ENCODE measurements at places on chromosomes 13 and 19.

- no peak for DNase-seq
Observed at GRCh38 chr13:110713981-110714796, 689 bp downstream of the ING1 start.

- no peak for DNase-seq
Observed at GRCh38 chr13:50292081-50292480, 276.8 kb downstream of the KCNRG start.

DNA sequence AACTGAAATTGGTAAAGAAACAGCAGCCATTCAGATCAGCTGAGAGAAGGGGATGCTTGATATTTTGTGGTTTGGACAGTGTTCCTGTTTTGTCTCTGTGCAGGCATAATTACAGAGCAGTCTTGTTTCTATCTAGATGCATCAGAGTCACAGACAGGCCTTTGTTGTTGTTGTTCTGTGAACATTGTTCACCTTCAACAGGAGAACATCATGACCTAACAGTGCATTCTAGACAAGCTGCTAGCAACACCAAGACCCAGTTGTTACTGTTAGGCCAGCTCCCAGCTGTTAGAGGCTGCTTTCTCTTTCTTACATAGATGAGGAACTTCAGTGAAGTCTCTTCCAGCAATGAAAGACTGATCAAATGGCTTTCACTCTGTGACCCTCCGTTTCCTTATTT, 8.5 kb upstream of the LSR start:
- no peak for DNase-seq

- DNase-seq: peak; percentile 23
Observed at GRCh38 chr19:46009530-46010510, 13.0 kb downstream of the PGLYRP1 start.

DNA sequence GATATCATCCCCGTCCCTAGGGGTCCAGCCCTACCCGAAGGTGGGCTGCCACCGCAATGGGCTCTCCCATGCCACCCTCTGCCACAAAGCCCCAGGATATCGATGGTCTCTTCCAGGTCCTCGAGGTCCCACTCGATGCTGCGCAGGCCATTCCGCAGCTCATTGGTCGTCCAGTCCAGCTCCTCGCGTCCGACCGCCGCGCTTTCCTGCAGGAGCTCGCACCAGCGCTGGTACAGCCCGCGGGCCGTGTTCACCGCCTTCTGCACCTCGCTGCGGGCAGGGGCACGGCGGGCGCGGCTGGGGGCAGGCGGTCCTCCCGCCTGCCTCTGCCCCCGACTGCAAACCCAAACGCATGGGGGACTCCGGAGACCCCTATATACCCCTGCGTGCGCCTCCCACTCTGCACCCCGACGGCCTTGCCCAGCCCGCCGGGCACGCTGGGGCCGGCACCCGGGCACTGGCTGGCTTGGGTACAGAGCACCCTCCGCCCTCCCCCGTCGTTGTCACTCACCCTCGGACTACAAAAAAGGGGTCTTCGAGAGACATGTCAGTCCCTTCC, 468 bp downstream of the STX10 start:
- no peak for DNase-seq

DNA sequence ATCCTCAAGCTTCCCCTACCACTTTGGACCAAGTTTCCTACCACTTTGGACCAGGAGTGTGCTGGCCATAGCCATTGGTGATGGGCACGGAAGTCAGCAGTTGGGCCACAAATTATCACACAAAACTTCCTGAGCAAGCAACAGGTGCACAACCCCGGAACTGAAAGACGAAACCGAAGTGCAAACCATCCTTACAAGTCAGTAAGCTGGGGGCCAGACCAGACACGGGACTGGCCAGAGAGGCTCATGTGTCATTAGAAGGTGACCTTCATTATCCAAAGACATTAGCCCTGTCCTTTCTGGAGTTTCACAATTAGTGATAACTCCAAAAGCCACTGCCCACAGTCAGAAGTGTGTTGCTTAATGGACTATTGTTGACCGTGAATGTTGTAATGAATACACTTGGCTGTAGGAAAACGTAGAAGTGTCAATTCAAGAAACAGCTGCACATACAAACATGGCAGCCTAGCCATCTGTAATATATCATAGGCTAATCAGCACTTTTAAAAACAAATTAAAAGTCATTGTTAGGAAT, 244.1 kb upstream of the IRS2 start:
- DNase-seq: no peak

- no peak for DNase-seq
Observed at GRCh38 chr13:20738616-20739015, 35.1 kb downstream of the IL17D start.

GRCh38 chr19:43337737-43338136, 15.7 kb upstream of the CD177 start:
- no peak for DNase-seq

GRCh38 chr19:55661826-55662225, 7.0 kb downstream of the U2AF2 start:
- no peak for DNase-seq

DNA sequence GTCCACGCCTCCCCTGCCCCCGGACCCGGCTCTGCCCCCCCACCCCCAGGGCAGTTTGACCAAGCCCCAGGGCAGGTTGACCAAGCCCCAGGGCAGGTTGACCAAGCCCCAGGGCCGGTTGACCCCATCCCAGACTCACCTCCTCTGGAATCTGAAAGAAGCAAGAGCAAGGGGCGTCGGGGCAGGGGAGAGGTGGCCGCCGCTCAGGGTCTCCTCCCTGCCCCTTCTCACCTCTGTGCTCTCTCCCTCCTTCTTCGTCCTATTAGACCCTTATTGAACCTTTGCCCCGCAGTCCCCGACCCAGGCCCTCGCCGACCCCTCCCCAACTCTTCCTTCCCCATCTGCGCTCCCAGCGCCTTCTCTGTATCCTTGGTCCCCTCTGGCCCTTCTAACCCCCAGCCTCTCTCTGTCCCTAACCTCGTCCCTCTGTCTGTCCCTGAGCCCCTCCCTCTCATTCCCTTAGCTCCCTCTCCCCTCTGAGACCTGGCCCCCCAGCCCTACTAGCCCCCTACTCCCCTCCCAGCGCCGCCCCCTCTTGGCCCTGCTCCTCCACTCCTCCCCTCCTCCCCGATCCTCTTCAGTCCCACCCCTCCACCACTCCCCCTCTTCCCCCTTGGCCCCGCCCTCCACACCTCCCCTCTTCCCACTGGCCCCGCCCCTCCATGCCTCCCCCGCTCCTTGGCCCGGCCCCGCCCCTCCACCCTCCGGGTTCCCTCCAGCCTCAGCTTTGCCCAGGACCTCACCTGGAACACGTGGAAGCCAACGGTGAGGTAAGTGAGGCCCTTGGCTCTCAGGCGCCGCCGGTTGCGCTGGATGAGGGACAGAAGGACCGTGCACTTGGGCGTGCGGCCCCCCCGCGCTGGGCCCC, 7.6 kb downstream of the CAPN12 start:
- DNase-seq: no peak

- DNase-seq: no peak
Observed at GRCh38 chr13:19070398-19070735, 111.3 kb downstream of the TUBA3C start.

GRCh38 chr13:45162194-45162593, 38.7 kb downstream of the KCTD4 start:
- no peak for DNase-seq

DNA sequence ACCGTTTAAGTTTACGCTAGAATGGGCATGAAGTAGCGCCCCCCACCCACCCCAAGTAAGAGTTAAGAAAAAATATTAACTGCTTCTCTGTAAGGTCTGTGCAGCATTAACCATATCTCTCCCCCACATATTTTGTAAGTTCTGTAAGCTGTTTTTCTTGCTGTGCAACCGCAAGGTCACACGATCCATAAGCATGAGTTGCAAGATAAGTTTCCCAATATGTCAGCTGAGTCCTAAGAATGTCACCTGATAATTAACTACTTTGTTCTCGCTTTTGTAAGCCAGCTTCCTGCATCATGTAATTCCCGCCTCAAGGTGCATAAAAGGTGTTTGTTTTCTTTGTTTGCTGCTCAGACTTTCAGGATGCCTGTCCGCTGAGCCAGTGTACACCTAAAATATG, 187.0 kb downstream of the MYO16 start:
- DNase-seq: no peak

DNA sequence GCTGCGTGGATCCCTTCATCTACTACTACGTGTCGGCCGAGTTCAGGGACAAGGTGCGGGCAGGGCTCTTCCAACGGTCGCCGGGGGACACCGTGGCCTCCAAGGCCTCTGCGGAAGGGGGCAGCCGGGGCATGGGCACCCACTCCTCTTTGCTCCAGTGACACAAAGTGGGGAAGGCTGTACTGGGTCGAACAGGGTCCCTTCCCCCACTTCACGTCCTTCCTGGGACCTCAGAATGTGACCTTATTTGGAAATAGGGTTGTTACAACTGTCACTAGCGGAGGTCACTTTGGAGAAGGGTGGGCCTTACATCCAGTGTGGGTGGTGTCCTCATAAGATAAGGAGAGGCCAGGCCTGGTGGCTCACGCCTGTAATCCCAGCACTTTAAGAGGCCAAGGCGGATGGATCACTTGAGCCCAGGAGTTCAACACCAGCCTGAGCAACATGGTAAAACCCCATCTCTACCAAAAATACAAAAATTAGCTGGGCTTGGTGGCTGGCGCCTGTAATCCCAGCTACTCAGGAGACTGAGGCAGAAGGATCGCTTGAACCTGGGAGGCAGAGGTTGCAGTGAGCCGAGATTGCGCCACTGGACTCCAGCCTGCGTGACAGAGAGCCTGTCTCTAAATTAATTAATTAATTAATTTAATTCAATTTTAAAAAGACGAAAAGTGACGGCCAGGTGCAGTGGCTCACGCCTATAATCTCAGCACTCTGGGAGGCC, 1.8 kb downstream of the F2RL3 start:
- DNase-seq: no peak

DNA sequence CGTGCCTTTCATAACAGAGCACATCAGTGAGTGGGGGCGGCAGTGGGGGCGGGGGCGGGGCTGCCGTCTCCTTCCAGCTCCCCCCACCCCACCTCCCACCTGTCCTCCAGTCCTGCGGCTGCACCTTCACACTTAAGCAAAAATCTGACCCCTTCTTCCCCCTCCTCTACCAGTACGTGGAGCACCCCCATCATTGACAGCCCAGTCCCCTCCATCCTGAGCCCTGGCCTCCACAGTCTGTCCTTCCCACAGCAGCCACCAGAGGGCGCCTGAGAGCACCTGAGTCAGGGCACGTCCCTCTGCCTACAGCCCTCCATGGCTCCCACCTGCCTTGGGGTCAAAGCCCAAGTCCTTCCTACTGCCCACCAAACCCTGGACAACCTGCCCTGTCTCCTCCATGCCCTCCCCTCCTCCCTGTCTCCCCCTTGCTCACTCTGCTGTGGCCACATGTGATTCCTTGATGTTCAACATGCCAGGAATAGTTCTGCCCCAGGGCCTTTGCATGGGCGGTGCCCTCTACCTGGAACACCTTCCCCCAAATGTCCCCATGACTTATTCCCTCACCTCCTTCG, 4.0 kb downstream of the EBI3 start:
- DNase-seq: no peak

DNA sequence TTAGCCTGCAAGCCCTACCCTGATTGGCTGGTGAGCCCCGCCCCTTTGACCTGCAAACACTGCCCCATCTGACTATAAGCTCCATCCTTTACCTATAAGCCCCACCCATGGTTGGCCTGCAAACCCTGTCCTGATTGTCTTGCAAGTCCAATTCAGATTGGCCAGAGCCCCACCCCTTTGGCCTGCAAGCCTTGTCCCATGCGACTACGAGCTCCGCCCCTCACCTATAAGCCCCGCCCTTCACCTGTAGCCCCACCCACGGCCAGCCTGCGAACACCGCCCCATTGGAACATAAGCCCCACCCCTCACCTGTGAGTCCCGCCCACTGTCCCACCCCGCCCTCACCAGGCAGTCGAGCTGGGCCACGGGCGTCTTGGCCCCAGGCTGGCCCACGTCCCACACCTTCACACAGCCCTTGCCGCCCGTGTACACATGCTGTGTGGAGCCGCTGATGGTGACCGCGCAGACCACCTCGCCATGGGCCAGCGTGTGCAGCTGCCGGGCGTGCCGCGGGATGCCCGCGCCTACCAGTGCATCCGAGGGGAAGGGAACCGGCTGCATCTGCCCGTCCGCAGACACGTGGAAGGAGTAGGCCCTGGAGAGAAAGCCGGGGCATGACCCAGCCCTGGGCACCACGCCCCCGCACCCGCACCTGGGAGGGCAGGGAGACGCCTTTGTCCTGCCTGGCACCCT, 22.9 kb downstream of the TLE2 start:
- DNase-seq: no peak

DNA sequence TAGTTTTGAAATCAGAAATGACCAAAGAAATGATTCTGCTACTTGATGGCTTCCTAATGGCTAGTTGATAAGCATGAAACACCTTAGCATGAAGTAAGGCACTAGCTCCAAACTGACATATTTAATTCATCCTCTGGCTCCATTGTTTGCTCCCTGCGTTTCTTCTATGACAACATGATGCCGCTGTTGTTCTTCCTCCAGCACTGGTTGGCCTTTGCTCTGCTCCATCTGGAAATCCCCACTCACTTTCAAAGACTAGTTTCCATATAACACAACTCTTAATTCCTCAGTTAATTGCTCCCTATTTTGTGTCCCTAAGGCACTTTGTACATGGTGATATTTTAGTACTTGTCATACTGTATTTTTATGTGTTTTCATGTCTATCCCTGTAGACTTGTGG, 151.6 kb downstream of the GPC6 start:
- no peak for DNase-seq

GRCh38 chr13:79227418-79227817, 178.6 kb downstream of the RBM26 start:
- no peak for DNase-seq

GRCh38 chr19:49142866-49143335, 12.3 kb downstream of the HRC start:
- no peak for DNase-seq

- no peak for DNase-seq
Observed at GRCh38 chr19:50248826-50249225, 45.4 kb downstream of the MYH14 start.

DNA sequence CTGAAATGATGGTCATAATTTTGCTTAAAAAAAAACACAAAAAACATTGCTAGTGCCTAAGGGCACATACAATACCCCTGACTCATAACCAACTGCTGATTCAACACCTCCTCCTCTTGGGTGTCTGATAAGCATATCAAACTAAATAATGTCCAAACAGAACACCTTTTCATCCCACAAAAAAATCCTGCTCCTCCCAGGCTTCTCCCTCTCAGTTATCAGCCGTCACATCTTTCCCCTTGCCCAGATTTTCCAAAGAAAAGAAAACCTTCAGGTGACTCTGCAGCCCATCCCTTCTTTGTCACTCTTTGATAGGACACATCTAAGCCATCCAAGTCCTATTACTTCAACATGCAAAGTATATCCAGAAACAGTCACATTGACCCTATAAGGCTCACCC, 46.9 kb downstream of the ABCC4 start:
- DNase-seq: no peak

GRCh38 chr19:679418-680286, 3.5 kb downstream of the FSTL3 start:
- DNase-seq: no peak

GRCh38 chr19:38213911-38214625, 10.0 kb downstream of the DPF1 start:
- DNase-seq: no peak

All from NCI-H187 treated with DMSO at 0.1 percent for 48 hours (cell line).